Stimulated activated CD4-positive, alpha-beta T cell treated with anti-CD3 and anti-CD28 coated beads, Interleukin-1b, Interleukin-23, amount 100 ng/mL, for 1 hour (primary cell): ENCODE measurements at places on chromosomes 11 and 22.

DNA sequence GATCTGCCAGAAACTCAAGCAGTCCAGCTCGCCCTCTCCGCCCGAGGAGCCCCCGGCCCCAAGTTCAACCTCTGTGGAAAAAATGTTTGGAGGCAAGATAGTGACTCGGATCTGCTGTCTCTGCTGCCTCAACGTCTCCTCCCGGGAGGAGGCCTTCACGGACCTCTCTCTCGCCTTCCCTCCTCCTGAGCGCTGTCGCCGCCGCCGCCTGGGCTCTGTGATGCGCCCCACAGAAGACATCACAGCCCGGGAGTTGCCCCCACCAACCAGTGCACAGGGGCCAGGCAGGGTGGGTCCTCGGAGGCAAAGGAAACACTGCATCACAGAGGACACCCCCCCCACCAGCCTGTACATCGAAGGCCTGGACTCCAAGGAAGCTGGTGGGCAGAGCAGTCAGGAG is 20.8 kb downstream of the USP35 start:
- no peak for DNase-seq

- no peak for DNase-seq
These were observed 2.7 kb downstream of the ST3GAL4 start for GRCh38 chr11:126357969-126358762.

GRCh38 chr22:36497910-36498665 is 8.8 kb downstream of the FOXRED2 start:
- DNase-seq = no peak

- DNase-seq = no peak
These were observed 133.9 kb downstream of the FANCF start for GRCh38 chr11:22491555-22492225.

DNA sequence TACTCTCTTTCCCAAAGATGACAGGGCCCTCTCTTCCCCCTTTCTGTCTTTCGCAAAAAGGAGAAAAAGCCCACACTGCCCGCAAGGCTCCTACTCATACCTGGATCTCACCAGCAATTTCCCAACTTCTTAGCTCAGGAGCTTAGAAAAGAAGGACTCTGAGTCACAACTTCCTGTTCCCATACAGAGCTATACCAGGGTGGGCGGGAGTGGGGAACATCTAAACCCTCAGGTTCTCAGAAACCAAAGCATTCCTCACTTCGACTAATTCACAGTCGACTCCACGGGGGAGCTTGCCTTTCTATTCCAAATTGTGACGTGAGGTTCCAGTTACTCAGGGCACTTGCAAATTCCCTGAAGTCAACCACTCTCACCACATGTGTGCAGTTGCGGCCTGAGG is 61.9 kb downstream of the MTNR1B start:
- no peak for DNase-seq

GRCh38 chr22:46942799-46943785 is 180.6 kb downstream of the TBC1D22A start:
- DNase-seq = no peak

GRCh38 chr22:40043081-40043480 is 48.3 kb downstream of the FAM83F start:
- DNase-seq = no peak

- DNase-seq = no peak
These were observed 18.4 kb downstream of the TBX1 start for GRCh38 chr22:19779011-19779421.

- no peak for DNase-seq
These were observed 856.6 kb downstream of the METTL15 start for GRCh38 chr11:28964811-28965210.

DNA sequence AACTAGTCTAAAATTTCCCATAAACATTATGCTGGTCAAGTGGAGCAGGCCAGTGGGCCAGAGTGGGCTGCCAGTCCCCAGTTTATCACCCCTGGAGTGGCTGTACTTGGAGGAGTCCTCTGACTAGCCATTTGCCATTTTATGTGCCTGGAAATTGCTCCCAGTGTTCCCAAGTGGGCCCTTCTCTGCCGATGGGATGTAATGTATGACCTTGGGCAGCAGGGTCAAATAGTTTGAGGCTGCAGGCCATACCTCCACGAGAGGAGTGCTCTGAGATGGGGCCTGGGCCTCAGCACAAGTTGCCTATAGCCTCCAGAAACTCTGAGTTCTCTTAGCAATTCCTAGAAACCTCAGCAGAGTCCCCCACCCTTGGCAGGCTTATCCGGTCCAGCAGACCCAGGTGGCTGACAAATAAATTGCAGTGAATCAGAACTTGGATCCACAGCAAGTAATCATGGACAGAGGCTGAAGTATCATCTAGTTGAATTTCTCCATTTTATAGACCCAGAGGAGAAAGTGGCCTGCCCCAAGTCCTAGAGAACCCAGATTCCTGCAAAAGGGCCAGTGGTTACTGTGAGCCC is 17.8 kb upstream of the PATZ1 start:
- DNase-seq = no peak

GRCh38 chr11:64720640-64721358 is 2.2 kb downstream of the NRXN2 start:
- DNase-seq = no peak

DNA sequence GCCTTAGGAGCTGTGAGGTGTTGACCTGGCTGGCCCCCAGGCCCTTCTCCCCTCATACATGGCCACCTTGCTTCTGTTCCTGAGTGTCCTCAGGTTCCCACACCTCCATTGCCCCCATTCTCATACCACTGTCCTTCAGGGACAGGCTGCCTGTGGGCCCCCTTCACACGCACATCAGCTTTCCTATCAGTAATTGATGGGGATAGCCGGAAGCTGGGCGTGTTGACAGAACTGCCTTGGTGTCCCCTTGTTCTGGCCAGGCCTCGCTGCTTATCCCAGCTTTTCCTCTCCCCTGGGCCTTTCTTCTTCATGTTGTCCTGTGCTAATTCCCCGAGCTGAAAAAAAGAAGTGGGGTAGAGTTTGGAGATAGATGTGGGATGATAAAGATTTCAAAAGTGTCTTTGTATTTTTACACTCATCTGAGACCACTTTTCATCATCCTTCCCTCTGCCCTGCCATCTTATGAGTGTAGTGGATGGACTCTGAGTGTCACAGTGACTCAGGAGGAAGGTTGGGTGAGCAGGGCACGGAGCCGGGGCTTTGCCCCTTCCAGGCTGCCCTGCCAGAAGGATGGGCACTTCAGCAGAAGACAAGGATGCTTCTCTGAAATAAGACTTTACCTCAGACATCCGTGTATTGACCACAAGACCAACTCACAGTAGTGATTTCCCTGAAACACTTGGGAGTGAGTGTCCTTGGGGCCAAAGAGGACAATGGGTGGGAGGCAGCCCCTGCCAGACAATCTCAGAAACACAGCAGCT is 42.8 kb downstream of the MED15 start:
- no peak for DNase-seq

GRCh38 chr22:46511151-46512038 is 26.0 kb downstream of the CELSR1 start:
- DNase-seq = no peak

GRCh38 chr11:116168459-116168787 is 604.4 kb downstream of the BUD13 start:
- no peak for DNase-seq

DNA sequence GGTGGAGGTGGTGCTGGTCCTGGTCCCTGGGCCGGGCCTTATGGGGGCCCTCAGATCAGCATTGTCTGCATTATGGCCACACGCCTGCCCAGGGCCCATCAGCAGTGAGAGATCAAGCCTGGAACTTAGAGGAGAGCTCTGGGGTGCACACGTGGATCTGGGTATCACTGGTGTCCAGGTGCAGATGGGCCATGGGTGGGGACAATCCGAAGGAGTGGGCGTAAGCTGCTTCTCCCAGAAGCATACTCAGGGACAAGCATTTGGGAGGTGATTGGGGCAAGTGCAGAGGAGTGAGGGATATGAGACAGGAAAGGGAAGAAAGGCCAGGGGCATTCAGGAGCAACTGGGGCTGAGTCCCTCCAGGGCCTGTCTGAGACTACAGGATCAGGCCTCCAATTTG is 84.3 kb downstream of the CSNK2A3 start:
- DNase-seq = no peak

GRCh38 chr11:88521399-88521798 is 183.9 kb upstream of the CTSC start:
- DNase-seq = no peak

DNA sequence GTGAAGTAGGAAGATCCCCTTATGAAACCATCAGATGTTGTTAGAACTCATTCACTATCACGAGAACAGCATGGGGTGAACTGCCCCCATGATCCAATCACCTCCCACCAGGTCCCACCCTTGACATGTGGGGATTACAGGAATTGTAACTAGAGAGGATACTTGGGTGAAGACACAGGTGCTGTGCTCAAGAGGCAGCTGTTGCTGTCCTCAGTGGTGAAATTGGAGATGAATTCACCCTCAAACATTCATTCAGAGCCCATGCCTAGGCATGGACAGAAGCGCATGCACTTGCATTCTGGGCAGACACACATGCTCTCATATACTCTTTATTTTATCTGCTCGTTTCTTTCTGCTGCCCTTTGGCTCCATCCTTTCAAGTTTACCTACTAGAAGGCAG is 385.0 kb downstream of the INSC start:
- no peak for DNase-seq

DNA sequence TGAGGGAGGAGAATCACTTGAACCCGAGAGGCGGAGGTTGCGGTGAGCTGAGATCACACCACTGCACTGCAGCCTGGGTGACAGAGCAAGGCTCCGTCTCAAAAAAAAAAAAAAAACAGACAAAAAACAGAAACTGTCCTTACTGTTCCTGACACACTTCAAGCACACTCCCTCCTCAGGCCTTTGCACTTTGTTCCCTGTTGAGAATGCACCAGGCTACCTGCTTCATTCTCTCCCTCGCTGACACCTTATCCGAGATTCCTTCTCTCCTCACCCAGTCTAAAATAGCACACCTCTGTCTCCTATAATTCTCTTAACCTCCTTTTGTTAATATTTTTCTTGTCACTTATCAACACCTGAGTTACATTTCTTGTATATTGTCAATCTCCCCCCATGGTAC is 32.3 kb upstream of the TECTA start:
- DNase-seq = no peak

DNA sequence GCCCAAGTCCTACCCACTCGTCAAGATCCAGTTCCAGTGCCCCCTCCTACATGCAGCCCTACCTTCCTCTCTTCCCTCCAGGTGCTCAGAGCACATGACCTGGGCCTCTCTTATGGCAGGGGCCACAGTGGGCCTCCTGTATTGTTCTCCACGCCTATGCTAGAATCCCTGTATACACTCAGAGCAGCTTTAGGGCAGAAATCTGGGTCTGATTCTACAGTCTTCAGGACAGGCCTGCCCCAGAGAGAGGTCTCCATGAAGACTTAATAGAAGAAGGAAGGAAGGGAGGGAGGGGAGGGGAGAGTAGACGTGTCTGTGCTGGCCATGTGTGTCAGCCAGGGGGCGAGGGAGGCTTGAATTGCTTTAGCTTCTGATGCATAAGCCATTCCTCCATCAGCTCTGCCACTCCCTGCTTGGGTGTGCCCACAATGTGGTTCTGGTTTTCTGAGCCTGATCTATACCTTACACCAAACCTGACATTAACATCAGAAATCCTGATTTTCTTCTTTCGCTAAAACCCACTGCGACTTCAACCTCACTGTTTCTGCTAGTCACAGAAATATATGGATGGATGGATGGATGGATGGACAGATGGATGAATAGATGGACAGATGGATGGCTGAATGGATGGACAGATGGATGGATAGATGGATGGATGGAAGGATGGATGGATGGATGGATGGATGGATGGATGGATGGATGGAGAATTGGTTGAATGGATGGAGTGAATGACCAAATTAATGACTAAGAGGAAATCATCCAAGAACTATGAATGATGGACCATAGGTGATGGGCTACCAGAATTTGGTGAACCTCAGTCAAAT is 56.6 kb upstream of the PRDM11 start:
- DNase-seq = no peak

DNA sequence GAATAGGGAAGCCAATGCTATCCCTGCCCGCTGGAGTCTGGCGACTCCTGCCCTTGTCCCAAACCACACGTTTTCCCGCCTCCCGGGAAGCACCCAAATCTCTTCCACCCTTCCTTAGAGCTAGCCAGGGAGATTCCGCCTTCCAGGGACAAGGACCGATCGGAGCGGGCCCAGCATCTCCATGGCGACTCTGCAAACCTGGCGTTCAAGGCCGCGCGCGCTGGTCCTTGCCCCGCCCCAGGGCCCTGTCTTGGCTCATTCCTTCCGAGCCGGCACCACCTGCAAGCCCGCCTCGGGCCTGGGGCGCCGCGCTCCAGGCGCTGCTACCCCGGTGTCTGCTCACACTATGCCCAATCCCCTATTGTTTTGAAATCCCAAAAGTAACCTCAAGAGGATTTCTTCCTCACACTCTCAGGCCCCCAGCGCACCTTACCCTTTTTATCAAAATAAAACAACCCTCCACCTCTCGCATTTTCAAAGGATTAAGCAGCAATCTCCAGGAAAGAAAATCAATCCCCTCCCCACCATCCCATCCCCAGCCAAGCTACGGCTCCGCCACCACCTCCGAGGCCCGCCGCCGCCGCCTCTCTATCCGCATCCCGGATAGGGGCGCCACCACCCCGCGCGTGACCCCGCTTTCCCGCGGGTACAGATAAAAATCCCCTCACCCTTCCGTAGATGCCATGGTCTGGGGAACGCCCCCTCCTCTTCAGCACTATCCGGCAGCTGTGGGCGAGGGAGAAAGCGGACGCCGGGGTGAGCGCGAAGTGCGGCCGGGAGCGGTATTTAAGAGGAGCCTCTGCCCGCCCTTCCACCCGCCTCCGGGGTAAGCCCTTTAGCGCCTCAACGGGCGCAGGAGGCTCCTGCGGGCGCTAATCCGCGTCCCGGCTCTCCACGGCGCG is 825 bp downstream of the SLC1A2 start:
- no peak for DNase-seq

DNA sequence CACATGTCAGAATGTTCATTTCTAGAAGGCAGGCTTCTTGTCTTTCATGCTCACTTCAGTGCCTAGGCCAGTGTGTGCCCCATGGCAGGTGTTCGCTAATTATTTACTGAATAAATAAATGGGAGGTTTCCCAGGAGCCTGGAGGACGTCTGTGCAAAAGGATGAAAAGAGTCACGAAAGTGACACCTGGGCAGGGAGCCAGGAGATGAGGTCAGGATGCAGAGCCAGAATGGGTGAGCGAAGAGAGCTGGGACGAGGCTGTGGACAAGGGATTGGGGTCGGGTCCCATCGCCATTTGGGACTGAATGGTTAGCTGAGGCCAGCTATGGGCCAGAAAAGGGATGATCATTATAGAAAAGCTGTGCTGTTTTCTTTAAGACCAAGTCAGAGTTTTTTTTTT is 560.4 kb downstream of the TBC1D22A start:
- no peak for DNase-seq

GRCh38 chr11:93525601-93526345 is 17.4 kb downstream of the SMCO4 start:
- no peak for DNase-seq

DNA sequence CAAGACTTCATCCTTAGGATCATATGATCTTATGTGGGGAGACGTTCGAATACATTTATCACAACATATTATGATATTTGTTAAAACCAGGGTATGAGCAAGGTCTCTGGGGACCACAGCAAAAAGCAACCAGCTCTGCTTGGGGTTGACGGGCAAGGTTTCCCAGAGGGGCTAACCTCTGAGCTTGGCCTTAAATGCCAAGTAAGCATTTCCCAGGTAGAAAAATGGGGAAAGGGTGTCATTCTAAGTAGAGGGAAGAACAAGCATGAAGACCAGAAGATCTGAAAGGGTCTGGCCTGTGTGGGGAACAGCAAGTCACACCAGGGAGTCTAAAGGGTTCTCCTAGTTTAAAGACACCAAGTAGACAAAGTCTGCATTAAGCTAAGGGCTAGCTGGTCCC is 24.1 kb downstream of the CLMP start:
- DNase-seq = no peak

GRCh38 chr11:61749591-61750217 is 2.7 kb upstream of the MYRF start:
- no peak for DNase-seq

- DNase-seq = no peak
These were observed 31.7 kb downstream of the EXT2 start for GRCh38 chr11:44127130-44127529.
